NCI-H510A (cell line): ENCODE measurements at places on chromosomes 6 and 20.

DNA sequence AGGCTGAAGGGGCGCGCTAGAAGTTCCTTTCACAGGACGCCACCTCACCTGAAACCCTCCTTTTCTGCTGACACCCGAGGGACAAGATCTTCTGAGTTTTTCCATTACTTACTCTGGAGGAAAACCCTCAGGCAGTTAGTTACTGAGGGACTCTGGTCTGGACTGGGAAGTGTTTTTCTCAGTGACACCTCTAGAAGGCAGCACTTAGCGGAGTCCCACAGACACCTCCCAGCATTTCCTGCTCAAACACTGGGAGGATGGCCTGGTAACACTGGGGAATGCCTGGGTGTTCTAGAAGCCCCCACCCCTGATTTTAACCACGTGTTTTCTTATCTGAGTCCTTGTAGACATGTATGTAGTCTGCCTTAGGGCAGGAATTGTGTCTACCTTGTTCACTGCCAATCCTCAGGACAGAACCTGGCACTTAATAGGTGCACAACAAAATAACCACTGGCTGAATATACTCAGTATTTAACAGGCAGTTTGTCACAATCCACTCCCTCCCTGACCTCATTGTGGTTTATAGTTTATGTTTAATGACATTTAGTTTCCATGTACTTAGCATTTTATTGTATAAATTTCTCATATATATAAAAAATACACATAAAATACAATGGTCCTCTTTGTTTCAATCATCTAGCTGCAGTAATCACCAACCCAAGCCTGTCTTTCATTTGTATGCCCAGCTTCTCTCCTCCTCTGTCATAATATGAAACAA is 4.8 kb downstream of the GSTA3 start:
- no peak for DNase-seq

GRCh38 chr20:48735112-48735511 is 92.7 kb downstream of the PREX1 start:
- no peak for DNase-seq

DNA sequence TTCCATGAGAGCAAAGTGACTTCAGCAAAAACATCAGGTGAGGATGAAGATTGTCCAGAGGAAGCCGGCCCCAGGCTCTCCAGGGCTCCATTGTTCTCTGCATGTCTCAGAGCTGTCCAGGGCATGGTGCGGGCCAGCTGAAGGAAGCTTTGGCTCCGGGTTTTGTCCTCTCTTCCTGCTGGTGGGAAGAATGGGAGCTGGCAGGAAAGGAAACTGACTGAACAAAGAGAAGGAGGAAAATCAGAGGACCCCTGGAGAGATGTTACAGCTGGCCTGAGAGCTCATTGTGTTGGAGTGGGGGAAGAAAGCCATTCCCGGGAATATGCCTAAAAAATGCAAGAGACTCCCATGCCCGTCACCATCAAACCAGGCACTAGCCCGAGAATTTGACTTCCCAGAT is 27.1 kb downstream of the PRND start:
- no peak for DNase-seq

- no peak for DNase-seq
Measured at GRCh38 chr6:134674562-134674961, 275.3 kb downstream of the ALDH8A1 start.

DNA sequence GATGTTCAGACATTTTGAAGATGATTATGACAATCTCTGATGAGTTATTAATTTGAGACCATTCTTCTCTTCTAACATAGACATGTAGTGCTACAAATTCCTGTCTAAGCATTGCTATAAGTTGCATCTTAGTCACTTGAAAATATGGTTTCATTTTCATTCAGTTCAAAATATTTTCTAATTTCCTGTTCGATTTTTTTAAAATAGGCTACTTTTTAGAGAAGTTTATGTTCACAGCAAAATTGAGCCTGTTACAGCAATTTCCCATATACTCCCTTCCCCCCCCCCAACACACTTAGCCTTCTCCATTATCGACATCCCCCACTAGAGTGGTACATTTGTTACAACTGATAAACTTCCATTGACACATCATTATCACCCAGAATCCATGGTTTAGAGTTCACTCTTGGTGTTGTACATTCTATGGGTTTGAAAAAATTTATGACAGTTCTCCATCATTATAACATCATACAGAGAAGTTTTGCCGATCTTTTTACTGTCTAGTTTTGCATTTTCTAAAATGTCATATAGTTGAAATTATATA is 31.2 kb downstream of the PLAGL1 start:
- no peak for DNase-seq

GRCh38 chr6:97029552-97029951 is 105.0 kb downstream of the KLHL32 start:
- no peak for DNase-seq

DNA sequence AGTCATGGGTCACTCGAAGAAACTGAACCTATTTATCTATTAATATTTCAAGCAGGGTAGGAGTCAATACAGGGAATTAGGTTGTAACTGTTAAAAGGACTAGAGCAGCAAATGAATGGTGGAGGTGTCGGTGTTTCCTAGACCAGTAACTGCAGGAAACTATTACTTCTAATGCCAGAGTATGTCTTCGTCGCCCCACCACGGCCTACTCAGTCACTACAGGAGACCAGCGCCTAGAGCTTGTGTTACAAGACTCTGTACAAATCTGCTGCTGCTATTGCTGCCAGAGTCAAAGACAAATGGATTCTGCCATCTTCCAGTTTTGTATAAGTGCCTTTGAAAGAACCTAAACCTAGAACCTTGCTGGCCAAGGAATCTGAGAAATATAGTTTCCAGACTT is 343.9 kb downstream of the SOX4 start:
- DNase-seq, result no peak

DNA sequence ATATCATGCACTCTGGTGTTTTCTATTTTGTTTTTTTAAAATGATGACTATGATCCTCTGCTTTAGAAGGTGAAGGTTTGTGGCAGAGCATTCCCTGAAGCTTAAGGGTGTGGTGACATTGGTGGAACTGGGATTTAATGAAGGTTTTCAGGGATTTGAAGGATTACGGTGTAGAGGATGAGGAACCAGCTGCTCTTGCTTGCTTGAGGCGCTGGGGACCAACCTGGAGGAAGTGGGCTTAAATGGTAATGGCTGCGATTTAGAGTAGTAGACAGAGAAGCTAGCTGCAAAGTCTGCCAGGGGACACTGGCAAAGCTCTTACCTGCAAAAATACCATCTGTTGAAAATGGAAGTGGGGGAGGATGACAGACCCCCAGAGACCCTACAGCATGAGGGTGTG is 241.8 kb downstream of the CLIC5 start:
- DNase-seq, result no peak

DNA sequence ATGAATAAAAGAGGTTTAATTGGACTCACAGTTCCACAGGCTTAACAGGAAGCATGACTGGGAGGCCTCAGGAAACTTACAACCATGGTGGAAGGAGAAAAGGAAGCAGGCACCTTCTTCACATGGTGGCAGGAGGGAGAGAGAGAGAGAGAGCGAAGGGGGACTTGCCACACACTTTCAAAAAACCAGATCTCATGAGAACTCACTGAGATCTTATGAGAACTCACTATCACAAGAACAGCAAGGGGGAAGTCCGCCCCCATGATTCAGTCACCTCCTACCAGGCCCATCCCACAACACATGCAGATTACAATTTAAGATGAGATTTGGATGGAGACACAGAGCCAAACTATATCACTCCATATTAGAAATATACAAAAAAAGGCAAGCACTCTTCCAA is 6.1 kb upstream of the SIRPD start:
- no peak for DNase-seq
